ENCODE measurements at places on chromosomes 11 and 22.

- no peak for DNase-seq
Observed at GRCh38 chr11:33869481-33870422, 22.1 kb downstream of the LMO2 start.

- no peak for DNase-seq
Observed at GRCh38 chr11:15309296-15309695, 194.6 kb downstream of the INSC start.

DNA sequence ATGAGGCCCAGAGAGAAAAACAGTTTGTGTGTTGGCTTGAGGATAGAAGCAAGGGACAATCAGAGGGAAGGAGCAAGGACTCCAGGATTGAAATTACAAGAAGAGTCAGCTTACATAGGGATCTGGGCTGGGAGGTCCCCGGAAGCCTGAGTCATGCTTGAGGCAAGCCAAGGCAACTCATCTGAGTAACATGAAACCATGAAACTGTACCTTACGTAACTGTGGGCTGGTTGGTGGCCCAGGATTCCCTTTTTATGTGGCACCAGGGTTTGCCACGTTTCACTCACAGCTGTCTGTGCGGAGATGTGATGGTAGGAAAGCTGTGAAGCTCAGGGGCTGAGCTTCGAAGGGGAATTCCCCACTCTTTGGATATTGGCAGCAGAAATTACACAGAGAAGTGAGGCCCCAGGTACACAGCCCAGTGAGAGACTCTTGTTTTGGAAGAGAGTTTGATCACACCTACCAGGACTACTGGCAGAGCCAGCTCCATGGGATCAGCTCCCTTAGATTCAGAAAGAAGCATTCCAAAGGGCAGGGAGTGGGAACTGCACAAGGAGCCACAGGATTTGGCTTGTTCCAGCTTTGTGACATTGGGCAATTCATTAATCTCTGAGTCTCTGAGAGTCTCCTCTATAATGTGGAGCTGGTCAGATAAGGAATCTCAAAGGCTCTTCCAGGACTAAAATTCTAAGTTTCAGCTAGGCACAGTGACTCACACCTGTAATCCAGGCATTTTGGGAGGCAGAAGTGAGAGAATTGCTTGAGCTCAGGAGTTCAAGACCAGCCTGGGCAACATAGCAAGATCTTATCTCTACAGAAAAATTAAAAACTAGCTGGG is 7.8 kb downstream of the SLC5A1 start:
- peak; percentile 18 for DNase-seq

- no peak for DNase-seq
Observed at GRCh38 chr22:49291781-49292180, 535.9 kb downstream of the BRD1 start.

- DNase-seq, result no peak
Observed at GRCh38 chr22:46201059-46201757, 48.9 kb downstream of the CDPF1 start.

GRCh38 chr11:110318638-110319404 is 22.4 kb upstream of the RDX start:
- no peak for DNase-seq

- DNase-seq, result no peak
Observed at GRCh38 chr22:48340191-48340590, 1487.5 kb downstream of the BRD1 start.

DNA sequence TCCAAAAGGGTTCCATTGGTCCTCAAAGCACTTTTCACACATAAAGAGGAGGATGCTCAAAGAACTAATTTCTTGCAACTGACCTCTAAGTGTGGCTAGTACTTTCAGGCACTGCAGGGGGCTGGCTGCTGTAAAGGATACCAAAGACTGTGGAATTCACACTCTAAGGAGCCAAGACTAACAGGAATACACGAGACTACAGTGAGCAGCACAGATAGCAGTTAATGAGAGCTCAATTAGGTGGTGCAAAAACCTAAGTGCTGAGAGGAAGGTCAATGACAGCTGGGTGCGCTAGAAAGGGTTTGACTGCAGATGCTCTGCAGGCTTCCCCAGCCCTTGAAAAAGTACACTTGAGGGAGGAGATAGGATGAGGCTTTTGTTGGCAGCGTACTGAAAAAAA is 124.3 kb upstream of the NTM start:
- DNase-seq, result no peak

DNA sequence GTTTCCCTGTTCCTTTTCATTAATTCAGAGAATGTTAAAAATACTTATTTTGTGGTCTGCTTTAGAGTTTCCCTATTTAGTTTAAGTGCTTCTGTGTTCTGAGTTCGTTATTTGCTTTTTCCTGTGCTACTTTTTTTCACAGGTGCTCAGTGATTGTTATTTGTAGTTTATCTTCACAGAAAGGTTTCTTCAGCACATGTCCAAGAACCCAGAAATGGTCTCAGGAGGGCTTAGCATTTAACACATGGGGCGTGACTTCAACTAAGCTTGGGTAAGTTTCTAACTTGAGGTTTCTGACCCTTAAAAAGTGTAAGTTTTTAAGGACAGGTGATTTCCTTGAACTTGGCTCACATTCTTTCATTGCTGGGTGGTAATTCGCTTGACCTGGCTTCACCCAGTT is 157.3 kb downstream of the AASDHPPT start:
- DNase-seq, result no peak

DNA sequence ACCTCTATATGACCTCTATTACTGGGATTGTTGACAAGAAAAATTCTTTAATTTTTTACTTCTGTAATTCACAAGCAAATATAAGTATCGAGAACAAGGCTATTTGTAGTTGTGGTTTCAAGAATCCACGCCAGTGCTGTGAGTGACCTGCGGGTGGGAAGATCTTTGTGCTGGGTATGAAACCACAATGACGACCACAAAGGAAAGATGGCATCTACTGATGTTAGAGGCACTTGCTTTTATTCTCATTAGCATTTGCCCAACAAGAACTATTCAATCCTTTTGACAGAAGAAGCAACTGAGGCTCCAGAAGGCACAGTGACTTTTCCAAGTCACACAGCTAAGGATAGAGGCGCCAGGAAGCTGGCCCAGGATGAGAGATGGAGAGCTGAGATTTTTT is 1054.9 kb downstream of the TBC1D22A start:
- no peak for DNase-seq

GRCh38 chr11:130431801-130432200 is 3.4 kb upstream of the ADAMTS8 start:
- no peak for DNase-seq

DNA sequence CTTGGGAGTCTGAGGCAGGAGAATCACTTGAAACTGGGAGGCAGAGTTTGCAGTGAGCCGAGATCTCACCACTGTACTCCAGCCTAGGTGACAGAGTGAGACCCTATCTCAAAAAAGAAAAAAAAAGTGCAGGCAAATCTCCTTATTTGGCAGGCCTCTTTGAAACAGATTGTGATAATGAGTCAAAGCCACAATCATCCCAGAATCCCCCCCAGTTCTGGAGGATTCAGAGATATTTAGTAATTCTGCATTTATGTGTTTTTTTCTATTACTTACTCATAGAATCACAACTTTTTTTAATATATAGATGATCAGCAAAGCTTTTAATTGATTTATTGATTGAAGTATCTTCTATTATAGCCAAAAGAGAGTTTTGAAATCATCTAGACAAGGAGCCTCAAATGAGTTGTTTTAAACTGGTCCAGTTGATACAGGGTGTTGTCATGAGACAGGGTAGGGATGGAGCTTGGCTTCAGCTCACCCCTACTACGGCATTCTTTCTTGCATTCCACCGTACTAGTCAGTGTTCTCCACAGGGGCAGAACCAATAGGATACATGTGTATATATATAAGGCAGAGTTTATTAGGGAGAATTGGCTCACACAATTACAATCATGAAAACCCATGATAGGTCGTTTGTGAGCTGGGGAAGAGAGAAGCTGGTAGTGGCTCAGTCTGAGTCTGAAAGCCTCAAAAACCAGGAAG is 39.3 kb upstream of the SORL1 start:
- no peak for DNase-seq

GRCh38 chr11:102286292-102286691 is 31.0 kb upstream of the BIRC3 start:
- no peak for DNase-seq

DNA sequence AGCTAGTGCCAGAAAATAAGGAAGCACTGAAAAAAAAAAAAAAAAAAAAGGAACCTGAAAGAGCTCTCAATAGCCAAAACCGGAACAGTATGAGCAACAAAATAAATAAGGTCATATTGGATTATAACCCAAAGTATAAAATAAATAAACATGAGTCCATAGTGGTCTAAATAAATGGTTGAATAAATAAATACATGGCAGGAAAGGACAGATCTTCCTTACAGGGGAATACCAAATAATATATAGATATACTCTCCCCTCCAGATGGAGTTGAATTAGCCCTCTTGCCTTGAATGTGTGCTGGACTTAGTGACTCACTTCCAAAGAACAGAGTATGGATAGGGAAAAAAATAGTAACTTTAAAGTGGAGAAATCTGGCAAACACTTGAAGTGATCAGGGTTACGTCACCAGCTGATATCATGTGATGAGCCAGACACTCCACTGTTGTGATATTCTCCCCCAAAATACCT is 14.3 kb upstream of the ARRB1 start:
- no peak for DNase-seq

GRCh38 chr11:10809373-10810160 is 841 bp upstream of the EIF4G2 start:
- peak; percentile 35 for DNase-seq

DNA sequence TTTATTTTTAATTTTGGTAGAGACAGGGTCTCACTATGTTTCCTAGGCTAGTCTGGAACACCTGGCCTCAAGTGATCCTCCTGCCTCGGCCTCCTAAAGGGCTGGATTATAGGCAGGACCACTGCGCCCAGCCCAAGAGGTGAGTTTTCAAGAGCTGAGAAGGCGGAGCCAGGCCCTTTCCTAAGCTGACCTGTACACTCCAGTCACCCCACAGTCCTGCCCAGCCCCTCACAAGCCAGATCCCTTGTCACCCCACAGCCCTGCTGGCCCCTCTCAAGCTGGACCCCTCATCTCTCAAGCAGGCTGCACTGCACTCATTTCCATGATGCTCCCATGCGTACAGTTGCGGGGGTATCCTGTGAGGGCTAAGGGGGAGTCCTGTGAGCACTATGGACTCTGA is 2.9 kb downstream of the DENND6B start:
- DNase-seq, result no peak

GRCh38 chr22:47095395-47096122 is 333.1 kb downstream of the TBC1D22A start:
- DNase-seq, result no peak

GRCh38 chr11:61067782-61068446 is 34.4 kb upstream of the CD5 start:
- no peak for DNase-seq

DNA sequence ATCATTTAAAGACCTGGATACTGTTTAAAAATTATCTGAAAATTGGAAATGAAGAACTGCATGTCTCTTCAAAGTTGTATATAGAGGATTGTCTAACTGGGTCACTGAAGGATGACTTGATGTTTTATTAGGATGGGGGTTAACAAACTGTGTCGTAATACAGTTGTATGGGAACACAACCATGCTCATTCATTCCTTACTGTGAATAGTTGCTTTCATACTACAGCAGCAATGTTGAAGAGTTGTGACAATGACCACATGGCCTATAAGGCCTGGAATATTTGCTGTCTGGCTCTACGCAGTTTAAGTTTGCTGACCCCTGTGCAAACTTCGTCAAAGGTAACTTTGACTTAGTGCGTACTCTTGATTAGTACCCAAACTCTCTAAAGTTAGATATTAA is 38.4 kb downstream of the FDX1 start:
- DNase-seq, result no peak

GRCh38 chr11:59510941-59511589 is at the start of gene OR4D9:
OR4D9 (plus strand) TSS chr11:59511539; CDS start chr11:59514913, 3,374 bp downstream.
- no peak for DNase-seq

DNA sequence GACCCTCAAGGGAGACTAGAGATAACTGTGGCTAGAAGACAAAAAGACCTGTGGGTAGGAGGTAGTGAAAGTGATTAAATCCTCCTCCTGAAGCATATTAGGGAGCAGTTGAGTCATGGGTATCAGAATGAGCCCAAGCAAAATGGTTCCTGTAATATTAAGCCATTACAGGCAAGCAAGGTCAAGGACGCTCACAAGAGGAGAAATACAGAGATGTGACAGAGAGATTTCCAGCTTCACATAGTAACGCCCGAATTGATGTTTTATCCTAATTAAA is 77.7 kb downstream of the FAM76B start:
- no peak for DNase-seq

GRCh38 chr11:85694385-85694980 is 8.5 kb upstream of the CCDC89 start:
- DNase-seq, result no peak

DNA sequence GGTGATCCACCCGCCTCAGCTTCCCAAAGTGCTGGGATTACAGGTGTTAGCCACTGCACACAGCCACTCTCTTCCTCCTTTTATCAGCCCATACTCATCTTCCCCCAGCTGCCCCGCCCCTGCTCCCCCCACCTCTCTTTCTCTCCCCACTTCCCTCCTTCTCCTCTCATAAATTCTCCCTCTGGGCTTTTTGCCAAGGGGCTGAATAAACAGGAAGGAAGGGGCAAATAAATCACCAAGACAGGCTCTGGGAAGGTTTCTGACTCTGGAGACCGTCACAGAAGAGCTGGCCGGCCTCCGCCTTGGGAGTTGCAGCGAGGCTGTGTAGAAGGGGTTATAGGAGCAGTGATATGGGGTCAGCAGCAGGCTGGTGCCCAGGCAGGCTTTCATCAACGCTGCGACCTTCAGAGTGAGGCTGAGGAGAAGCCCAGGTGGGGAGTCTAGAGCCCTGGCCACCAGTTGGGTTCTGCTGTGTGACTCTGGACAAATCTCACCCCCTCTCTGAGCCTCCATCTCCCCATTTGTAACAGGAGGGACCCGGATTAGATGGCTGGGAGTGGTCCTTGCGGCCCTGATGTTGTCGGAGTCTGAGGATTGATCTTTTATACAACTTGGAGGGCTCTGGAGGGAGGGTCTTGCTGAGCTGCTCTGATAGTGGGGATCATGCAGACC is 62.6 kb upstream of the RASD2 start:
- no peak for DNase-seq

DNA sequence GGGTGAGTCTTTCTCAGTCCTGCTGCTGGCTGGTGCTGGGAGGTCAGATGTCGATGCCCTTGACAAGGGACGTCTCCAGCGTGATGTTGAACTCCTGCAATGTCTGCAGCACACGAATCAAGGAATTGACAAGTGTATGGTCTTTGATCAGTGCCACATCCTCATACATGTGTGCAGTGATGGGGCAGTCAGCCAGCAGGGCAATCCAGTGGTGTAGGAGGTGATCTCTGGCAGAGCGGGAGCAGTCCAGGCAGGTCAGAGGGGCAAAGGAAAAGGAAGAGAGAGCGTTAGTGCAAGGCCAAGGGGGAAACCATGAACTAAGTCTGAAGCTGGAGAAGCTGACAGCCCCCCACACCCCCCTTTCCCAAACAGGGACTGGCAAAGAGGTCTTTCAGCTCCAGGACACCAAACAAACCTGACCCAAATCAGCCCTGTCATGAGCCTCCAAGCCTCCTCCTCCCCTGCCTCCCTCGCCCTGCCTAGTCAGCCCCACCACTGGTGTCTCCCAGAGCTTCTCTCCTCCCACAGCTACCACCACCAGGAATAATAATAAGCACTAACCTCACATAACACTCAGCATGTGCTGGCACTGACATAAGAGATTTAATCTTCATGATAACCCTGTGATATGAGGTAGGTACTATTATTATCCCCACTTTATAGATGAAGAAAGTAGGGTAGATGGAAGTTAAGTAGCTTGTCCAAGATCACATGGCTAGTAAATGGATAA is 48.4 kb upstream of the SCUBE2 start:
- no peak for DNase-seq

Measured in activated T-helper 1 cell treated with Interleukin-2 at 50 U/mL for 16 hours (primary cell).